M059J (cell line): ENCODE measurements at places on chromosomes 11 and 22. TPM values are rescaled to one million over a fixed set of nuclear protein-coding genes. Genes with fewer than 3 reads are reported as not detected.

GRCh38 chr22:32737811-32738497 lies 63.6 kb upstream of the TIMP3 start:
- DNase-seq: peak; percentile 70

The HPX gene
- not detected in 2 replicates for total RNA-seq

GRCh38 chr11:80898910-80899309 lies 1458.1 kb upstream of the TENM4 start:
- no peak for DNase-seq

- peak; percentile 22 for DNase-seq
Observed at GRCh38 chr11:46697303-46697702, 3.1 kb downstream of the ARHGAP1 start.

- no peak for DNase-seq
Observed at GRCh38 chr11:43925063-43925931, 17.1 kb upstream of the C11orf96 start.
